ENCODE measurements at places on chromosomes 2 and 18.

DNA sequence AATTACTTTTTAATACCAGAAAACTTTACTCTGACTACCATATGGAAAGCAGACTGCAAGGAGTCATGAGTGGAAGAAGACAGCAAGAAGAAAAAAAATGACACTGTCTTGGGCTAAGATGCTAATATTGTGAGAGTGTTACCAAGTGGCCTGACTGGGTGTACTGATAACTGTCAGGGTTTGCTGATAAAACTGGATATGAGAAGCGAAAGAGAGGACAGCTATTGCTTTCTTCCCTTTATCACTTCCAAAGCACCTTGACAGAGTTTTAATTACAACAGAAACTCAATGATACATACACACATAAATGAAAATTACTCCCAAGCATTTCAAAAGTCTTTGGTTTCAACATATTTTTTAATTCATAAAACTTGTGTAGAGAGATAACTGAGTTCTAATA is 368.5 kb downstream of the ZEB2 start:
- DNase-seq, result no peak

GRCh38 chr18:32891130-32891529 is 118.3 kb upstream of the KLHL14 start:
- DNase-seq, result no peak

DNA sequence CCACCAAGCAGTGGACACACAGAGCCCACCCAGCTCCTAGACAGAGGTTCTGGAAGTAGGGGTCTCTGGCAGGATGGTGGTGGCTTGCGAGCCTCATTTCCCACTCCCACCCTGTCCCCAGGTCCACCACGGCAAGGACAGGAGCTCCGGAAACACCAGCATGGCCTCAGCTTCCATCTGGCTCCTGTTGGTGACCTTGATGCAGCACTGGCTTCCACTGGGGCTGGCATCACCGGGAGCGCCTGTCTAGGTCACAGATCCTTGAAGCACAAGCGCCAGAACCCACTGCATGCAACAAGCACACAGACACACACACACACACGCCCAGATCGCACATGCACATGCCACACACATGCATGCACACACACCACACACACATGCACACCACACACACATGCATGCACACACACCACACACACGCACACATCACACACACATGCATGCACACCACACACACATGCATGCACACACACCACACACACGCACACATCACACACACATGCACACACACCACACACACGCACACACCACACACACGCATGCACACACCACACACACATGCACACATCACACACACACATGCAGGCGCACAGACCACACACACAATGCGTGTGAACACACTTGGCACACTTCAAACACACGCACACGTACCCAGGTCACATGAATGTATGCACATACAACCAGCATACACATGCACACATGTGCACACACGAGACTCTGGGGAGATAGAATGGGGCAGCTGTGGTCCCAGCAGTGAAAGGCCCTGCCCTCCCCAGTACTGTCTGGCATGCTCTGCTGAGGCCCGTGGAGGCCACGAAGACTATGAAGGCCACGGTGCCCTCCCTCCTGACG is 63.7 kb downstream of the TWIST2 start:
- no peak for DNase-seq

GRCh38 chr2:153478289-153479261 is at the start of gene RPRM:
RPRM (minus strand) TSS chr2:153478762; CDS start chr2:153478565, 197 bp downstream.
- no peak for DNase-seq

DNA sequence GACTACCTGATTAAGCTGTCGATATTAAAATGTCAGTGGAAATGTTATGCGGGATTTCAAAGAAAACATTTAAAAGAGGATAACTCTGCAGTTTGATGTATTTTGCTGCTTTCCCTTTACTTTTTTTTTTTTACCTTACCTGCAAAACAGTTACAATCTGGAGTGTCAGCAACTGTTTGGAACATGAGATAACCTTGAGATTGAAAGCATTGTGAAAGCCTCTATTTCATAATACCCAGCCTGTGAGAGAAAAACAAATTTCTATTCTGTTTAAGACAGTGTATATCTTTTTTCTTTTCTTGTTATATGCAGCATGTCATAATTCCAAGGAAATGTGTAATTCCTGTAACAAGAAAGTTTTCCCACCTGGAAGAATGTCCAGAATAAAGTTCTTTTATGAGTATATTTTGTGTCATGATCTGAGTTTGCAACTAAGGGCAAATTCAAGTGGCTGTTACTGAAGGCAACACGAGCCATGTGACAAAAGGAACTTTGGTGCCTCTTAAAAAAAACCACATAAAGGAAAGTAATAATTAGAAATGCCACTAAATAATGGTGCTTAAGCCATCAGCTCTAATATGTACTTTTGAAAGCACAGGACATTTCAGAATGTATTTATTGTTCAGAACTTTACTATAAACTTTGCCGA is 297.0 kb upstream of the DSEL start:
- DNase-seq, result no peak

- DNase-seq, result no peak
Measured at GRCh38 chr2:235043762-235044500, 92.1 kb downstream of the SH3BP4 start.

GRCh38 chr2:205744074-205744591 is 61.8 kb downstream of the NRP2 start:
- no peak for DNase-seq

- DNase-seq, result no peak
Measured at GRCh38 chr2:109275120-109276012, 146.4 kb downstream of the SH3RF3 start.

- no peak for DNase-seq
Measured at GRCh38 chr2:126839796-126840195, 58.9 kb upstream of the TEX51 start.

Data from spinal cord (tissue), 10 donors.